ENCODE measurements at places on chromosomes 5 and 9.

GRCh38 chr5:64659289-64659688 lies 31.0 kb upstream of the SHISAL2B start:
- no peak for DNase-seq

GRCh38 chr9:133910855-133911514 lies 81.1 kb downstream of the VAV2 start:
- no peak for DNase-seq

- no peak for DNase-seq
Measured at GRCh38 chr5:60482301-60482700, 217.7 kb downstream of the DEPDC1B start.

- no peak for DNase-seq
Measured at GRCh38 chr5:74027732-74028338, 401.8 kb downstream of the ARHGEF28 start.

- no peak for DNase-seq
Measured at GRCh38 chr5:2670940-2671339, 80.5 kb downstream of the IRX2 start.

- no peak for DNase-seq
Measured at GRCh38 chr9:112025850-112026249, 129.2 kb downstream of the UGCG start.

DNA sequence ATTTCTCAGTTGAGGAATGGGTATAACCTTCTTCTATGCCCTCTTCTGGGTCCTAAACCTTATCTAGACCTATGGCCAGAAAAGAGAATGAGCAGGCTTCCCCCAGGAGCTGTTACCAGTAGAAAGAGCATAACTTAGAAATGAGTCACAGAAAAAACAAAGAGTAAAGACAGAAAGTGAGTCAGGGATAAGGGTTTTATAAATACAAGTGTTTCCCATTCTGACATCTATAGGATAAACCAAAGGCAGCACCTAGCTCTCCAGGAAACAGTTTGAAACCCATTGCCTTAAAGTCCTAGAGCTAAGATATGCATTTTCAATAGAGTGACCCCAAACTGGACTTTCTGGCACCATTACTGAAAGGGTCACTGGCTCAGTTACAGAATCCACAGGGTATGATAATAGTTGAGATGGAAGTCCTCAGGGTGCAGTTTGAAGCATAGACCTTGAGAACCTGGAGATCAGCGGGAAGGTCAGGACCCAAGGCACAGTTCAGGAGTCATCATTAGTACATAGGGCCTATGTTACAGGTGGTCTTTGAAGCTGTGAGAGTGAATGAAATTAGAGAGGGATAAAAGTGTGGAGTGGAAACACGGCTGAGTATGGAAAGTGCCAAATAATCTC lies 42.7 kb upstream of the LIFR start:
- DNase-seq = no peak

GRCh38 chr9:19701991-19702390 lies 86.8 kb downstream of the SLC24A2 start:
- no peak for DNase-seq

DNA sequence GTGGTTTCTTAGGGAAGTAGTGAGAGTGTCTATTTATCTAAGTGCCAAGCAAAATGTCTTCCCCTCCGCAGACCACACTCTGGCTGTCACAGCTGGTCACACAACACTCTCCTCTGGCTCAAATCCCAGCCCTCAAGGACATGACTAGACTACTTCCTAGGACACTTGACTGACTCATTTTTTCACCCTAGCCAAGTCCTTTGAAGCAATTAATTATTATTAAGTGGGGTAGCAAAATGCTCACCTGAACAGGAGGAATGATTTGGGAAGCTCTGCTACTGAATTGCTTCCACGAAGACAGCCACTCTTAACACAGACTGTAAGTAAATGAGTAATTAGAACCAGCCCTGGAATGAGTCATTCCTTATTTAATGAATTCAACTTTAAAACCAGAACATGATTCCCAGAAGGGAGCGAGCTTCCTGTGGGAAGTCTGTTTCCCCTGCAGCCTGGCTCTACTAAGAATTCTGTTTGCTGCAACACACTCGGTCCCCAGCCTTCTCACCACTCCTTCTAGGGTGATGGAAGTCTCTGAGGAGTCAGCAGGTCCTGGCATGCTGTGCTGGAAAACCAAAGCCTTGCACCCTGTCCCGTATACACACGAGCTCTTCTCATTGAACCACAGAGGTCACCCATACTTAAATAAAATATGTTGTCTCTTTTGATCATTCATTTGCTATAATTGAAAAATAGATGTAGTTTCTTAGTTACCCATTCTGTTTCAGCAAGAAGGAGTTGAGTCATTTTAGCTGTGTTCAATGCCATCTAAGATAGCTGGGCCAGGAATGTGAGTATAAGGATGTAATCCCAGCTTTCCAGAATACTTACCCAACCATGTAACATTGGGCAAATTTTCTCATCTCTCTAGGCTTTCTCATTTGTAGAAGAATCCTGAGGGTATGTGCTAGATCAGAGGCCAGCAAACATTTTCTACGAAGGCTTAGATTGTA lies 218.6 kb upstream of the RASEF start:
- DNase-seq = no peak

GRCh38 chr5:26578002-26578401 lies 460.4 kb downstream of the CDH9 start:
- DNase-seq = no peak

- DNase-seq = peak; percentile 10
Measured at GRCh38 chr5:146877783-146878475, 628 bp downstream of the PPP2R2B start.

- DNase-seq = no peak
Measured at GRCh38 chr5:56986626-56986947, 34.7 kb upstream of the MIER3 start.

DNA sequence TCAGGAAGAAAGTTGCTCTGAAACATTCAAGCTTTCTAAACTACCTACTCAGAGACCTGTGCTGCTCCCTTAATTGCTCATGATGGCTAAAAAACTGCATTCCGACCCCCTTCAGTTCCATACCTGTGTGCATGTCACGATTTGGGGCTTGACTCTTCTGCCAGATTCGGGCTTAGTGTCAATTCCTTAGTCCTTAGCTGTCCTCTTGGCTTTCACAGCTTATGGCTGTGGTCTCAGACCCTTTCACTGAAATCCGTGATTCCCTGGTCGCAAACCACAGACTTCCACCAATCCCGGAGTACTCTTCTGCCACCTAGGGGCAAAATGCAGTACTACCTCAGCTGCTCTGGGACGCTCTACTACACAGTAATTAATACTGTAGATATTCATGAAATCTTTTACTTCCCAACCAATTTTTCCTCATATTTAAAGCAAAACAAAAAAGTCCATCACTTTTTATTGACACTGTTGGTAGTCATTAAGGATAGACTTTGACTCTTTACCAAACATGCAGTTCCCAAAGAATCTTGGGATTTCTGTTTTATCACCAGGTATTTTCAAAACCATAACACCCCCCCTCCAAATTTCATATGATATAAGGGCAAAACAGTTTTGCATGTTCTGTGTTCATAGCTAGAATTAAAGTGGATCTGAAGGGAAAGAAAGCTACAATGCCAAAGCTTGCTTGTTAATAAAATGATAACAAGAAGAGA lies 617.4 kb downstream of the SLCO4C1 start:
- DNase-seq = peak; percentile 8

GRCh38 chr9:116003397-116003796 lies 150.2 kb upstream of the PAPPA start:
- DNase-seq = no peak

- DNase-seq = peak; percentile 90
Measured at GRCh38 chr9:32550562-32551275, 1.4 kb upstream of the SMIM27 start.

DNA sequence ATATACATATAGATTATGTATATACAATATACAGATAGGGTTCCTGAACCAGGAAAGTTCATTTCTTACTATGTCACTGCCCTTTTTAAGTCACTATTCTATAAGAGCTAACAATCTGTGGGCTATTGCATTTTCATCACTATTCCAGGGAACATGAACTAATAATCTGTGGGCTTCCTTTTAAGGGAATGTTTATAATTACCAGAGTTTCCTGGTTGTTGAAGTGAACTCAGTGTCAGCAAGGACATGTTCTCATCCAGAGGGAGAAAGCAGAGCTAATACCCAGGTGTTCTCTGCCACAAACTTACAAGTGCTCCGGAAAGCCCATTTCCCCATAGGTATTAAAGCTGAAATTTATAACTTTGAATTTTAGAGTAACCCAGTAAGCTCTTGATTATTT lies 69.6 kb downstream of the CWC27 start:
- DNase-seq = no peak

GRCh38 chr9:93612796-93613154 lies 36.4 kb downstream of the PHF2 start:
- DNase-seq = no peak

- no peak for DNase-seq
Measured at GRCh38 chr5:36600917-36601527, 5.4 kb upstream of the SLC1A3 start.

DNA sequence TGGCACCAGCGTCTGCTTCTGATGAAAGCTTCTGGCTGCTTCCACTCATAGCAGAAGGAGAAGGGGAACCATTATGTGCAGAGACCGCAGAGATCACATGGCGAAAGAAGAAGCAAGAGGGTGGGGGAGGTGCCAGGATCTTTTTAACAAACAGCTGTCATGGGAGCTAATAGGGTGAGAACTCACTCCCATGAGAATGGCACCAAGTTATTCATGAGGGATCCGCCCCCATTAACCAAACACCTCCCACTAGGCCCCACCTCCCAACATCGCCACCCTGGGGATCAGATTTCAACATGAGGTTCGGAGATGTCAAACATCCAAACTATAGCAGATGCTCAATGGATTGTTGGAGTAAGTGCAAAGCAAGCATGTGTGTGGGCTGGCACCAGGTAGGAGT lies 125.8 kb upstream of the SLIT3 start:
- DNase-seq = no peak

DNA sequence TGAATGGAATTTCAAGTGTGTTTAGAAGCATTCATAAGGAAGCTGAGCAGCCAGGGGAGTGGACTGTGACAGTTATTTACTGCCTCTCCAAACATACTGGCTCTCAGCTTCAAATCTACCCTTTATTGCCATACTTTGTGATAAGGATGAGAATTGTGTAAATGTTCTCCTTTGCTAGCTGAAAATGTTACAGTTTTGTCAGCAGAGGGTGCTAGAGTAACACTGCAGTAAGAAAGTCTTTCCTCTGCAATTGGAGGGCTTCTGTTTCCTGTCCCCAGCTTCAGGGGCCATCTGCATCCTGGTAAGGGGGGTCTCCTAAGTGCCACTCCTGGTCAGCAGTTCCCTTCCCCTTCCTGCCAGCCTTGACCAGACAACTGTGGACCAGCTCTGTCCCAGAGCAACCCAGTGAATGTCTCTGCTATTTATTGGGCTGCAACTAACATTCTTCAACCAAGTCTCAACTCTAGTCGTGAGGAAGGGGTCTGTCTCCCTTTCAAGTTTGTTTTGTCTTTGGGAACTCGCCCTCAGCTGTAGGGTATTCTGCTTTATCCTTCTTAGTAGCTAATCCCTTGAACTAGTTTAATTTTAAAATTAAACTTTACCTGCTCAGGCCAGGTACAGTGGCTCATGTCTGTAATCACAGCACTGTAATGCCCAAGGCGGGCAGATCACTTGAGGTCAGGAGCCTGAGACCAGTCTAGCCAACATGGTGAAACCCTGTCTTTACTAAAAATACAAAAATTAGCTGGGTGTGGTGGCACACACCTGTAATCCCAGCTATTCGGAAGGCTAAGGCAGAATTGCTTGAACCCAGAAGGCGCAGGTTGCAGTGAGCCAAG lies 45.3 kb downstream of the RAPGEF6 start:
- DNase-seq = no peak

- no peak for DNase-seq
Measured at GRCh38 chr5:459562-460272, 16.7 kb downstream of the EXOC3 start.

DNA sequence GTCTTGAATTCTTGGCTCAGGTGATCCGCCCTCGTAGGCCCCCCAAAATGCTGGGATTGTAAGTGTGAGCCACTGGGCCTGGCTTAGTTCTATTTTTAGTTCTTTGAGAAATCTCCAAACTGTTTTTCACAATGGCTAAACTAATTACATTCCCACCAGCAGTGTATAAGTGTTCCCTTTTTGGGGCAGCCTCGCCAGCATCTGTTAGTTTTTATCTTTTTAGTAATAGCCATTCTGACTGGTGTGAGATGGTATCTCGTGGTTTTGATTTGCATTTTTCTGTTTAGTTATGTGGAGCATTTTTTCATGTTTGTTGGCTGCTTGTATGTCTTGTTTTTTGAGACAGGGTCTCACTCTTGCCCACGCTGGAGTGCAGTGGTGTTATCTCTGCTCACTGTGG lies 28.2 kb downstream of the CNOT6 start:
- DNase-seq = no peak

GRCh38 chr5:95059636-95060035 lies 225.3 kb downstream of the MCTP1 start:
- no peak for DNase-seq

GRCh38 chr5:125152461-125153189 lies 406.2 kb upstream of the ZNF608 start:
- no peak for DNase-seq

- peak; percentile 52 for DNase-seq
Measured at GRCh38 chr9:36023260-36024048, 13.3 kb upstream of the RECK start.

GRCh38 chr5:11617080-11617479 lies 287.2 kb downstream of the CTNND2 start:
- DNase-seq = no peak

- DNase-seq = no peak
Measured at GRCh38 chr5:173455599-173455957, 127.4 kb upstream of the STC2 start.

- peak; percentile 19 for DNase-seq
Measured at GRCh38 chr9:69421908-69422801, 97.1 kb downstream of the ENTREP1 start.

- DNase-seq = no peak
Measured at GRCh38 chr5:51242456-51242855, 140.8 kb upstream of the ISL1 start.

DNA sequence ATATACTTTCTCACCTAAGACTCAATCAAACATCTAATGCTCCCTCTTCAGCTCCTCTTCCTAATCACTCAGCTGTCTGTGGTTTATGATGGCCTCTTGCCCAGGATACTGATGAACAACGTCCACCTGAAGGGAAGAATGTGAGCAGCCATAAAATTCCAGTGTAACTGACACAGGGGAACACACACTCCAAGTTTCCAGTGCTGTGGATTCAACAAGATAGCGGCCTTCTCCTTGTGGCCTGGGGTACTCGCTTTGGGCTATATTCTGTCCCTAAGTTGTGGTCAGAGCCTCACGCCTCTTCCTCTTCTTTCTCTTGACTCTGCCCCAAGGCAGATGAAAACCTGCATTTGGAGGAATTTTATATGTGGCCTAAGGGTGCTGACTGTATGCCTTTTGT lies 11.7 kb downstream of the B4GALT1 start:
- no peak for DNase-seq

GRCh38 chr9:116550696-116551436 lies 136.2 kb upstream of the TRIM32 start:
- DNase-seq = no peak

DNA sequence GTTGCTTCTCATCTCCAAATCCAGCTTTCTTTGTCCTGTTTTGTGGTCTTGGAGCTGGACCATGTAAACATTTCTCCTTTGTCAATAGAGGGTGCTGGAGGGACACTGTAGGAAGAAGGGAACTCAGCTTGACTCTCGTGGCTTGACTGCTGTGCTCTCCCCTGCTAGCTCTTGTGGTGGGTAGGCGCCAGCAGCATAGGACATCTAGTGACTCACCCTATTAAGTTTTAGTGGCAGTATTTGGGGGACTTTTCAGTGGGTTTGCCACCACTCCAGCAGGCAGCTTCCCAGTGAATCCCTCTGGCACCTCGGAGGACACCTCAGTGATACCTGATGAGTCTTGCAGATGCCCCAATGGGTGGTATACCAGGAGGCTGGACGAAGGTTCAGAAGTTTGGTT lies 97.8 kb downstream of the TSSK1B start:
- no peak for DNase-seq

- no peak for DNase-seq
Measured at GRCh38 chr5:73121119-73121463, 716 bp downstream of the TMEM171 start.
